Mucosa of gallbladder (tissue), 1 donor: ENCODE measurements at places on chromosomes 5 and 9.
A peak's percentile ranks its signal among the peaks of the same experiment; 100 is the strongest.

DNA sequence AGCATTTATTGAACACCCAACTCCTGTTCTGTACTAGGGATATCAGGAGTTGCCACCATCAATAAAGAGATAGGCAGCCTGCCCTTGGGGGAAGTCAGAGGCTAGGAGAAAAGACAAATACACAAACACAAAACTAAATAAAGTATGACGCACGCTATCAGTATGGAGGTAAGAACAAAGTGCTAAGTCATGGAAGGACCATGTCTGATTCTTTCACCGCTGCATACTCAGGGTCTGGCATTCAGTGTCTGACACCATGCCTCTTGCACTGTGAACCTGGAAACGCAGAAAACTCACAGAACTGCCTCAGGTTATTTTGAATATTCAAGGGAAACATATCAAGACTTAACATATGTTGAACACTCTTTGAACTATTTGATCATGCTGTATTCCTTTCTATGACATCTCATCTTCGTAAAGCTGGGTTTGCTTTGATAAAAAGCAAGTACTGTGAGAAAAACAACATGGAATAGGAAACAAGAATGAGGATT lies 65.3 kb downstream of the ADAMTSL1 start:
- no peak for DNase-seq

DNA sequence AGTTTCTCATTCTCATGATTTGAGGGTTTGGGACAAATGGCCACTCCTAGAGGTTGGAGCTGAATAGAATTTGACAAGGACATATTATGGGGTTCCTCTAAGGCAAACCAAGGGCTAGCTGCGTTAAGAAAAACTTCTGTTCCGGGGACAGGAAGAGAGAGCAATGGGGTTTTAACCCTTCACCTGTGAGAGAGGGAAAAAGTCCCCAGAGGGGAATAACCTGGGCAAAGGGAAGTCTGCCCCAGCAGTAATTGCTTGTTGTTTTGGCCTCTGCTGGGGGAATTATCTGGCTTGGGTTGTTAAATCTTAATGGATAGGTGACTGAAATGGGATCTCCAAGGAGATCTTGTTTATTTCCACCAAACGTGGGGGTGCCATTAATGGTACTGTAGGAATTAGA lies 110.1 kb upstream of the MOCS2 start:
- DNase-seq = no peak

DNA sequence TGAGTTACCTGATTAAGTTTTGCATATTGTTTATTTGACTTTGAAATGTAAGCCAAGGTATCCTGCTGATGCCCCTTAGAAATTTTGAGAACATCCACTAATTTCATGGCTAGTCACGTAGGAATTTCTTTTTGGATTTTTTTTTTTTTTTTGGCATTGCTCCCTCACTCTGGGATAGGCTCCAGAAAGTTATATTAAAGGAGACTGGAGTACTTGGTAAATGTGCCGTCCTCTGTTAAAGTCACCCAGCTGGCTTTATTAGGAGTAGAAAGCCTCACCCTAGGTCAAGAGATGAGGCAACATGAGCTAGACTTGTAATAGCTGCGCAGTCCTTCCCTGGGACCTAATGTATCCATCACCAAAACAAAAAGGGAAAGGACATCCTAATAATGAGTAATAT lies 3.1 kb downstream of the KCTD16 start:
- no peak for DNase-seq

GRCh38 chr9:110183208-110184145 lies 24.5 kb downstream of the C9orf152 start:
- DNase-seq = peak; percentile 81

DNA sequence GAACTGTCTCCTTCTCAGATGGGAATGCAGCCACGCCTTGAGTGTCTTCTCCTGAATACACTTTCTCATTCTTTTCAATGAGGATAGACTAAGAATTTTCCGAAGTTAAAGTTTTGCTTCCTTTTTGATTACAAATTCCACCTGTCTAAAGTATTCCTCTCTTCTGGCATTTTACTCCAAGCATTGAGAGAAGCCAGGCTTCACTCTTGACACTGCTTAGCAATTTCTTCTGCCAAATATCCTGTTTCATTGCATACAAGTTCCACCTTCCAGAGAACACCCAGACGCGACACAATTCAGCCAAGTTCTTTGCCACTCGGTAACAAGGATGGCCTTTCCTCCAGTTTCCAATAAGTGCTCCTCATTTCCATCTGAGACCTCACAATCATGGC lies 35.6 kb upstream of the COL5A1 start:
- DNase-seq = peak; percentile 9

GRCh38 chr5:108149369-108149768 lies 232.5 kb downstream of the FBXL17 start:
- DNase-seq = no peak

- no peak for DNase-seq
Observed at GRCh38 chr5:38925154-38925925, 79.5 kb downstream of the OSMR start.

DNA sequence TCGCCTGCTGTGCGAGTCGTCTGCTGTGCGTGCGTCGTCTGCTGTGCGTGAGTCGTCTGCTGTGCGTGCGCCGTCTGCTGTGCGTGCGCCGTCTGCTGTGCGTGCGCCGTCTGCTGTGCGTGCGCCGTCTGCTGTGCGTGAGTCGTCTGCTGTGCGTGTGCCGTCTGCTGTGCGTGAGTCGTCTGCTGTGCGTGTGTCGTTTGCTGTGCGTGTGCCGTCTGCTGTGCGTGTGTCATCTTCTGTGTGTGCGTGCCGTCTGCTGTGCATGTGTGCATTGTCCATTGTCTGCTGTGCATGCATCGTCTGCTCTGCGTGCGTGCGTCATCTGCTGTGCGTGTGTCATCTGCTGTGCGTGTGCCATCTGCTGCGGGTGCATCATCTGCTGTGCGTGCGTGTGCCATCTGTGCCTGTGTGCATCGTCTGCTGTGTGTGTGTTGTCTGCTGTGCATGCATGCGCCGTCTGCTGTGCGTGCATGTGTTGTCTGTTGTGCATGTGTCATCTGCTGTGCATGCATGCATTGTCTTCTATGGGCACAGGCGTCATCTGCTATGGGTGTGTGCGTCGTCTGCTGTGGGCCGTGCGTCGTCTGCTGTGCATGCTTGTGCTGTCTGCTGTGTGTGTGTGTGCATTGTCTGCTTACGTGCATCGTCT lies 68.6 kb upstream of the IRX4 start:
- DNase-seq = no peak

GRCh38 chr5:29547236-29547865 lies 1646.1 kb upstream of the CDH6 start:
- DNase-seq = no peak

DNA sequence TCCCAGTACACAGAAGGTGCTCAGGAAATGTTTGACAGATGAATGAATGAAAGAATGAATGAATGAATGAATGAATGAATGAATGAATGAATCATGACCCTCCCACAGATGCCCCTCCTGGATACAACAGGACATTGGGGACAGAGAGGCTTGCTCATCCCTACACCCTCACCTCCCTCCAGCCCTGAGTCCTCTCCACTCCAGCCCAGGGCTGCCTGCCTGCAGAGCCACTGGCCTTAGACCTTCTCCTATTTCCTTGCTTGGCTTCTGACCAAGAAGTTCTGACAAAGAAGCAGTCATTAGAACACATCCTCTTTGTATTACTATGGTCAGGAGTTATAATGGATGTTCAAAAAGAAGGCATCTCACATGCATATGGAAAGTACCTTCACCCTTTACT lies 240.7 kb upstream of the DAPK1 start:
- DNase-seq = no peak

- DNase-seq = no peak
Observed at GRCh38 chr9:36092509-36093215, 43.9 kb upstream of the GLIPR2 start.

DNA sequence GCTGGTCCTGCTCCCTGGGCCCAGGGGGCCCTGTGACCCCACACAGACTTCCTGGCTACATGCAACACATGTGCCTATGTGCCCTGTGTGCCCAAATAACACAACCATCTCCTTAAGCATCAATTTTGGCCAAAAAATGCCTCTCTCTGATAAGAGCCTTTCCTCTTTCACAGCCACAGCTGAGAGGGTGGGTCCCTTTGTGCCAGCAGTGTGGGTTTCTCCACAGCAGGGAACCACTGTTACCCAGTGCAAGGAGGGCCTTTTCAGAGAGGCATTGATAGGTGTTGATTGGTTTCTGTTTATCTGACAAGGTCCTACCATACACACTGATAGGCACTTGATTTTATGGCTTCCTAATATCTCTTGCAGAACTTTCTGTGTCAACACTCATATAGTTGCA lies 42.7 kb downstream of the SYK start:
- DNase-seq = no peak

DNA sequence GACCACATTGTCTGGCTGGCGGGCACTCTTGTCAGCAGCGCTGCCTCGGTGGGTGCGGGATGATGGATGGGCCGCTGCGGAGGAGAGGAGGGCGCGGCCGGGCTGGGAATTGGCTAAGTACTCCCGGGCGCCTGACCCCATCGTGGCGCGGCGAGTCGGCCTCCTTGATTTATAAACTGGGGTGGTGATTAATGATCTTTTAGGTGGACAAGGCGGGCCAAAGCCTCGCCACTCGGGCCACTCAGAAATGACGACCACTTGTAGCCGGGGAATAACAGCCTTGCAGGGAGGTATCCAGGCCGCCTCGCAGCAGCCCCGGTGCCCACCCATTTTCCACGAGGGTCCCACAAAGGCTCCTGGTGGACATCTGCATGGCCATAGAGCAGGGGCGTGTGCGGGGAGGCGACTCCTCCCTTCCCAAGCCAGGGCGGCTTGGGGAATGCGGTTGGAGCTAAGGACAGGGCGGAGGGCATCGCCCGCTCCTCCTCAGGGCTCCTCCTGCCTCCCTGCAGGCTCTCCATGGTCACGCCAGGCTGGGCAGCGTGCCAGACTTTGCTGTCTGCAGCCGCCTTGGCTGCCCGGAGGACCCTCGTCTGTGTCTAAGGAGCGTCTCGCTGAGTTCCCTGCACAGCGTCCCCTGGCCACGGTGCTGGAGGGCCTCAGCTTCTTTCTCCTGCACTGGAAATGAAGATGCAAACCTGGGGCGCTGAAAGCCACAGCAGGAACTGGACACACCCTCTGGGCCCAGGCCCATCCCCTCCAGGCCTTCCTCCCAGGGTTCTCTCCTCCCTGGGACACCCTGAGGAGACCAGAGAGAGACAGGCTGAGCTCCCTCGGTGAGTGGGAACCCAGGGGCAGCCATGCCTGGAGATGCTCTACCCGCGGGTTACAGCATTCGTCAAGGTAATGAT lies 287.4 kb upstream of the IRX4 start:
- DNase-seq = no peak

DNA sequence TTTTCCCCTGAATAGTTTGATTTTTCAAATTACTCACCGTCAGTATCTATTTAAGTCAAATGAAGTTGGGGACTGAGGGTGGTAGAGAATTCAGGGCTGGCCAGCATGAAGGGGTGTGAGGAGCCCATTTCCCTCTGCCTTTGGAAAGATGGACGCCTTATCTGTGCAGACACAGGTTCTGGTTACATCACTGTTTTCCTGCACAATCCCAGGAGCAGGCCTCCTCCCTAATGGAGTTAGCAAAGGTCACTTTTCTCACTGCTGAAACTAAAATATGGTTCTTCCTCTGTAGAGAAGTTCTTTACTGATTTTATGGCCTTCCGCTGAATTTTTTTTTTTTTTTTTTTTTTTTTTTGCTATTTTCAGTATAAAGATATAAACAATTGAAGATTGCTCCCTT lies 69.1 kb downstream of the FOXD1 start:
- no peak for DNase-seq

DNA sequence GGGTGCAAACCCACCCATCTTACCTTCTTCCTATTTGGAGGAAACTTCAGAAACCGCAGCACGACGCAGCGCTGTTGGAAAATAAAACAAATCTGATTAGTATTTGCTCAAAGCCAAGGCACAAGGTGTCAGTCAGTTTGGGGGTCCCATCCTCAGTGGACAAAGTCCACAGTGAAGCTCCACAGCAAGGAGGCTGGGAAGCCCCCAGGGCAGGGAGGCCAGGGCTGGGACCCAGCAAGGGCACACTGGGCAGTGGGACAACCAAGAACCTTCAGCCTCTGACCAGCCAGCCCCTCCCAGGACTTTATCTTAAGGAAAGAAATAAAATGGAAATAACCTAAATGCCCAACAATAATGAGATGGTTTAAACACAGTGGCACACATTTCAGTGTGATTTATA lies 11.3 kb downstream of the IPPK start:
- no peak for DNase-seq

- no peak for DNase-seq
Observed at GRCh38 chr5:79107020-79107796, 4.4 kb upstream of the BHMT start.

DNA sequence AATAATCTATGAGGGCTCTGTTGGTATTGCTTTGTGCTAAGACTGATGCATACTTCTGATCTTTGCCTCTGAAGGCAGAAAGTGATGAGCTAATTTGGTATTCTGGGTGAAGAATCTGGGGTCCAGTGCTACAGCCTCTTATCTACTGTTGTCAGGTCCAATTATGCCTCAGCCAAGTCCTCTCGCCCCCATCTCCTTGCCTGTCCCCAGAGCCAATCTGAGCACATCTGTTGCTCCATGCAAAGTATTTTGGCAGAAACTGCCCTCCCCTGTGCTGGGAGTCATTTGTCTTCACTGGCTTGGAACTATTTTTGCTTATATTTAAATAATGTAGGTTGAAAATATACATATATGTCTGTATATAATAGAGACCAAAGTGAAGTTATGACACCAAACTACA lies 23.4 kb downstream of the LSM11 start:
- no peak for DNase-seq

DNA sequence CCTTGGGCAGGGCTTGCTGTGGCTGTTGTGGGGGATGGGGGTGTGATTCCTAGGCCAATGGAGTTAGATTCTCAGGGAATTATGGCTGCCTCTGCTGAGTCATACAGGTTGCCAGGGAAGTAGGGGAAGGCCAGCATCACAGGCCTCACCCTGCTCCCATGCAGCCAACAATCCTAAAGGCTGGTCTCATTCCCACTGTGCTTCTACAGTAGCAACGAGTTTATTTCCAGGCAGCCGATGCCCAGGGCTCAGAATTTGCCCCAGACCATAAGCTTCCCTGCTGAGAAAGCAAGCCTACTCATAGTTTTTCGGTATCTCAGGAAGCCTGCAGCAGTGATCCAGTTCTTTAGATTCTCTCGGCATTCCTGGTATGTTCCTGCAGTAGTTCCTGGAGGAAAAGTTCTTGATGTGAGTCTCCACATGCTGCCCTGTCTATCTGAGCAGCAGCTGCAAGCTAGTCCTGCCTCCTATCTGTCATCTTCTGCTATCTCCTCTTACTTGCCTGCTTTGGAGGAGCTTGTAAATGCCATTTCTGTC lies 59.3 kb upstream of the SELENOP start:
- no peak for DNase-seq
